GM13977 (cell line): ENCODE measurements at places on chromosomes 13 and 19.

DNA sequence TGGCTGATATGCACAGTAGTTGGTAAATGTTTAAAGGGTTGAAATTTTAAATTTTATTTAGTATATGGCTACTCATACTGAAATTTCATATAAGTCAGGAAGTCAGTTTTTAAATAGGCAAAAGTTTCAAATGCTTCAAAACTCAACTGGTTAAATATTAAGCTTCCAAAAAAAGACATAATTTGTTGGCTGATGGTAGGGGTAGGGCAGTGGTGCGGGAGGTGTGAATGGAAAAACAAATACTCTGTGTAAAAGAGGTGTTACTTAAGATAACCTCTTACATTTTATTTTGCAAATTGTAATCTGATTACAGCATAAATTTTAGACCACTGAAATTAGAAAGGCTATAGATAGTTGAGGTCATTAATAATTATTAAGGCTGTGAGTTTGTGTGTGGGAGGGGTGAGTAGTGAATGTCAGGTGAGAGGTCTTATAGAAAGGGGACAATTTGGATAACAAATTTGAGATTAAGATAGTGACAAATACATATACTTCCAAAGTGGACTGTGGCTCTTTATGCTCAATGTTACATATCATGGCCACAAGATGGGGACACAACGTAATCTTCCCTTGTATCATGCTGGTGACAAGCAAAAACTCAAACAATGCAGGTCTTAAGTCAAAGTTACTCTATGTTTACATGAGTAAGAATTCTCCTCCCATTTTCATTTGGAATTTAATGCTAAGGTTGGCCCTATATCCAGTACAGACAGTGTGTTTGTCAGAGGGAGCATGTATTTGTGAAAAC lies 36.6 kb upstream of the OXGR1 start:
- DNase-seq, result peak; percentile 17

- peak; percentile 67 for DNase-seq
Observed at GRCh38 chr19:5480427-5480836, 25.2 kb downstream of the ZNRF4 start.

GRCh38 chr13:90738881-90739280 lies 608.6 kb upstream of the MIR17HG start:
- DNase-seq, result no peak

- no peak for DNase-seq
Observed at GRCh38 chr19:38862321-38863059, 12.7 kb upstream of the HNRNPL start.

DNA sequence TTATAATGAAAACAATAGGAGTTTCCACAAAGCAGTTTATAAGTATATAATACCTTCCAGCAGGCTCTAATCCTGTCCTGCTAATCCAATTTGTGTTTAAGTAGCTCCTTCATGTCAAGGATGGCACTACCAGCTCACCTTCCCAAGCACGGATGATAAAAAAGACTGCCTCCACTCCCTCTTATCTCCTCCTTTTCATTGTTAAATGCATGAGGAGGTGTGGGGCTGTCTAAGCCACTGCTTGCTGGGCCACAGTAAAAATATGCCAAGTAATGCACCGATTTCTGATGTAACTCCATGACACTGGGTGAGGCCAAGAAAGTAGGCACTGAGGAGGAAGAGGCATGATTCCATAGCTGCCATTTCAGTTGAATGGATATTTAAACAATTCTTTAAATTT lies 193.1 kb downstream of the ZIC5 start:
- no peak for DNase-seq

GRCh38 chr19:54873990-54874389 lies at the start of gene FCAR:
TSS of gene FCAR (plus strand) at chr19:54874235. CDS start at chr19:54874290, 55 bp downstream.
- DNase-seq, result no peak

GRCh38 chr19:19655051-19655594 lies 8.4 kb downstream of the ATP13A1 start:
- peak; percentile 13 for DNase-seq

DNA sequence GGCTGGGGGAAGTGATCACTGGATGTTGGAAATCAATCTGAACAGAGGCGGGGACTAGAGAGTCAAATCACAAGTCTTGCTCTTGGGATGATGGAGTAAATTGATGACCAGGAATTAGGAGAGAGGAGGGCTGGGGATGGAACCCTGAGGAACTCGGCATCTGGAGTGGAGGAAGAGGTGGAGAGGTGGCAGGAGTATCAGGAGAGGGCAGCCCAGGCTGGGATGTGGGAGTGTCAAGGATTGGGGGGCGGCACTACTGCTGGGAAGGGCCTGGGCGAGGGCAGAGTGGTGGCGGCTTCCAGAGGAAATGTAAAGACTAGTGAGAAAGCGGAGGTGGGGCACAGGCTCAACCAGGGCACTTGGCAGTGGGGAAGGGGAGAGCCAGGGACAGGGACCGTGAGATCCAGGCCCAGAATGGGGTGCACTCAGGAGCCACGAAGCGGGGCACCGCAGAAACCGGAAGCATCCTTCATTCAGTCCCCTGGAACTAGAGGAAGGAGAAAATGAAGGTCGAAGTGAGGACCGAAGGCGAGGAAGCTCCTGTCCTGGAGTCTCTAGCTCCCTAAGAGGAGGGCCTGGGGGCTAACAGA lies 81.2 kb upstream of the GPR183 start:
- DNase-seq, result no peak

GRCh38 chr13:94239135-94239534 lies 240.3 kb downstream of the DCT start:
- DNase-seq, result no peak

DNA sequence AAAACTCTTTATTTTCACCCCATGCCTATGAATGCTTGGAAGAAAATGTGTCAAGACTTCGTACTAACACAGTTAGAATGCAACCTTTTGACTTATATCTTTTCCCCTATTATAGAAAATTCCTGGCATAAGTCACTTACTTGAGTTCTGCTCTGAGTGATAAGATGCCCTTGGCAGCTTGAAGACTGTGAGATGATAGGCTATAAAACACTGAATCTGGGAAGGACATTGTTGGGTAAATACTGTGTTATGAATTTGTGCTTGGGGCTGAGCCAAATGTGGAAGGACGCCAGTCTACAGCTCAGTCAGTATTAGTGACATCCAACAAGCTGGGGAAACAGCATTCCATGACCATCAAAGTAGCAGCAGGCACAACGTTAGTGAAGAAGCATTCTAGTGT lies 368.0 kb upstream of the SGCG start:
- no peak for DNase-seq

GRCh38 chr19:38978326-38978689 lies 2.8 kb upstream of the FBXO17 start:
- no peak for DNase-seq

DNA sequence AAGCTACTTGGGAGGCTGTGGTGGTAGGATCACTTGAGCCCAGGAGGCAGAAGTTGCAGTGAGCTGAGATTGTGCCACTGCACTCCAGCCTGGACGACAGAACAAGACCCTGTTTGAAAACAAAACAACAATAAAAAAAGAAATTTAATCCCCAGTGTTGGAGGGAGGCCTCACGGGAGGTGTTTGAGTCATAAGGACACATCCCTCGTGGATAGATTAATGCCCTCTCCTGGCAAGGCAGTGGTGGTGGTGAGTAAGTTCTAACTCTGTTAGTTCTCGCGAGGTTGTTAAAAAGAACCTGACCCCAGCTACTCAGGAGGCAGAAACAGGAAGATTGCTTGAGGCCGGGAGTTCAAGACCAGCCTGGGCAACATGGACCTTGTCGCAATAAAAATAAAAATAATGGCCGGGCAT lies 27.6 kb upstream of the SIN3B start:
- no peak for DNase-seq

DNA sequence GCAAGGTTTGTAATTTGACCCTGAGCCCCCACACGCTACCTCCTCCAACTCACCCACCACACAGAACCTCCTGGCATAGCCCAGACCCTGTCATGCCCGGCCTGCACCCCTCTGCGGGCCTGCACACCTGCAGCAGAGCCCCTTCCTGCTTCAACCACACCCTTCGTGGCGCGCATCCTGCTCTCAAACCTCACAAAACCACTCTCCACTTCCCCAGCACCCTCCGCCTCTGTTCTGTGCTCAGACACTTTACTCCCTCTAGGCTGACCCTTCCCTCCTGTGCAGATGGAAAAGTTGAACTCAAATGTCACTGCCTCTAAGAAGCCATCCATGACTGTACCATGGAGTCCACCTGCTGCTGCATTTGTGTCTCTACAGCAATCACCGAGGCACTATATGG lies 28.5 kb downstream of the FAAP24 start:
- no peak for DNase-seq

- no peak for DNase-seq
Observed at GRCh38 chr13:19053561-19053960, 128.1 kb downstream of the TUBA3C start.

DNA sequence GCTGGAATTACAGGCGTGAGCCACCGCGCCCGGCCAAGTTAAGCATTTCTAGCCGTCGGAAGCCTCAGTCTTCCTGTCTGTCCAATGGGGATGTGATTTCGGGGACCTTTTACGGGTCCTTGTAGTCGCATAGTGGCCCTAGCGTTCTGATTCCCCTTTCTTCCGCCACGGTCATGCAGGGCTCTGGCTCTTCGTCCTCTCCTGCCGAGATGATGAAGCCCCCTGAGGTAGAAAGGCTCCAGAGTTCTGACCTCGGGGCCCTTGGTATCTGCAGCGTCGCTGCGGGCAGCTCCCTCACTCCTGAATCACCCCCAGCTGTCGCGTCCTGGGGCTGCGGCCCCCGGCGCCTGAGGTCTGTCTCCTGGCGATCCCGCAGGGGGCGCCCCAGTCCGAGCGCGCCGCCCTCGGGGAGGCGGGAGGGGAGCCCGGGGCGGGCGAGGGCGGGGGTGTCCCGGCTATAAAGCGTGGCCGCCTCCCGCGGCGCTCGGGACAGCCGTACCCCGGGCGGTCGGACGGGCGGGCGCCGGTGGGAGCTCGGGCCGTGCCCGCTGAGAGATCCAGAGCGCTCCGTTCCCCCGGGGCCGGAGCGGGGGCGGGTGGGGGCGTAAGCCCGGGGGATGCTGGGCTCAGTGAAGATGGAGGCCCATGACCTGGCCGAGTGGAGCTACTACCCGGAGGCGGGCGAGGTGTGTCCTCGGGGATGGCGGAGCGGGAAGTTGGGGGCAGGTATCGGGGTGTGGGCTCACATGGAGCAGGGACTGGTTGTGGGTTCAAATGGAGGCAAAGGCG lies at the start of gene FOXA3:
TSS of gene FOXA3 (plus strand) at position 487 of the 789 bp plus-strand sequence. CDS start at position 618, 131 bp downstream.
- peak; percentile 93 for DNase-seq

DNA sequence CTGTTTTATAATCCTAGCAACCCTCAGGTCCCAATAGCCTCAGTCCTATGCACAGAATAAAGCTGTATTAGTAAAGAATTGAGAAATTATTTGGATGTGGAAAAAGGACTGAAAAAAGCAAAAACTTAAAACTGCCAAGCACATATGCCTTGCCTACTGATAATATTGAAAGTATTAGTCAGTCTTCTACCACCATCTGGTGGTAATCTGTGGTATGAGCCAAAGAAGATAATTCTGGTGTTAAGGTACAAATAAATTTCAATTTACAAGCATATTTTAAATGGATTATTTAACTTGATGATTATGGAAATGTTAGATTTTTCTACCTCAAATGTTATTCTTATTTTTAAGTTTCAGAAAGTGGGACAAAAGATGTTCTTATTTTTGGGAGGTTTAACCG lies 460.3 kb upstream of the KLHL1 start:
- peak; percentile 35 for DNase-seq

DNA sequence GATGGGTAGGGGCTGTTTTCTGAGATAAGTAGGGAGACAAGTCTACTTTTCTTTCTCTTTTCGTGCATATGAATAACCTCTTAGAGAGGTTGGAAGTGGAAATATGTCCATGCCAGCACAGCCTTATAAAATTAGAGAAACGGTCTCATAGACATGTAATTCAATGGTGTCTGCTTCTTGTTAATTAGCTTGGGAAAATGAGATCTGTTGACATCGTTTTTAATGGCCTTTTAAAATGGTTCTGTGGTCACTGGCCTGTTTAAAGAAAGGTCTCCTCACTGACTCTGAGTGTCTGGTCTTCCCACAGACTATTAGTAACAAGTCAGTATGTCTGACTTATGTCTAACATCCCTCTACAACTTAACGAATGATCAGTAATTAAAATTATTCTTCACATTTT lies 487.1 kb downstream of the SLITRK6 start:
- no peak for DNase-seq

GRCh38 chr13:81771951-81772350 lies 1431.0 kb upstream of the SPRY2 start:
- DNase-seq, result no peak

DNA sequence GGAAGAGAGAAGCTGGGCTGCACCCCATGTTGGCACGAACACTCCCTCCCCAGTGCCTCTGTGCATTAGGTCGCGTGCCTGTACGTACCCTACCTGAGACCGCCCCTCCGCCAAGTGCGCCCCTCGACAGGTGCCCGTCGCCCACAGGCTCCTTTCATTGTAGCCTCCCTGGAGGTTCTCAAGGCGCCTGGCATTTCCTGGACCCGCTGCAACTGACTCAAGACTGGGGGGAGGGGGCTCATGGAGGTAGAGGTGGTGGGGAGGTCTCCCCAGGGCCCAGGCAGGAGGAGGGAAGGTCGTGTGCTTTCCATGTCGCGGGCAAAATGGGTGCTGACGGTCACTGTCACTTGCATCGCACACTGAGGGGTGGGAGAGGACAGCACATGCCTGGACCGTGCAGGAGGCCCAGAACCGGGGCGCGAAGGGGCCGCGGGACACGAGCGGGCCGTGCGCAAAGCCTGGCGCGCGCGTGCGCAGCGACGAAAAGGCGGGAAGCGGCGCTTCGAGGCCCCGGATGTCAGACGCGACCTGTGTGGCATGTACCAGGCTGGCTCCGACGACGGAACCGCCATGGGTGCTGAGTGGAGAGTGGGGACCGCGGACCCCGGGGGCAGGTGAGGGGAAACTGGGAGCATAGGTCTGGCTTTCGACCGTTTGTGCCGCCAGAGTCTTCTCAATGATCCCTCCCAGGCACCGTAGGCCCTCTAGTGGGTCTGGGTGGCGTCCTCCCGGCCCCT lies 16.5 kb downstream of the NFIX start:
- no peak for DNase-seq

DNA sequence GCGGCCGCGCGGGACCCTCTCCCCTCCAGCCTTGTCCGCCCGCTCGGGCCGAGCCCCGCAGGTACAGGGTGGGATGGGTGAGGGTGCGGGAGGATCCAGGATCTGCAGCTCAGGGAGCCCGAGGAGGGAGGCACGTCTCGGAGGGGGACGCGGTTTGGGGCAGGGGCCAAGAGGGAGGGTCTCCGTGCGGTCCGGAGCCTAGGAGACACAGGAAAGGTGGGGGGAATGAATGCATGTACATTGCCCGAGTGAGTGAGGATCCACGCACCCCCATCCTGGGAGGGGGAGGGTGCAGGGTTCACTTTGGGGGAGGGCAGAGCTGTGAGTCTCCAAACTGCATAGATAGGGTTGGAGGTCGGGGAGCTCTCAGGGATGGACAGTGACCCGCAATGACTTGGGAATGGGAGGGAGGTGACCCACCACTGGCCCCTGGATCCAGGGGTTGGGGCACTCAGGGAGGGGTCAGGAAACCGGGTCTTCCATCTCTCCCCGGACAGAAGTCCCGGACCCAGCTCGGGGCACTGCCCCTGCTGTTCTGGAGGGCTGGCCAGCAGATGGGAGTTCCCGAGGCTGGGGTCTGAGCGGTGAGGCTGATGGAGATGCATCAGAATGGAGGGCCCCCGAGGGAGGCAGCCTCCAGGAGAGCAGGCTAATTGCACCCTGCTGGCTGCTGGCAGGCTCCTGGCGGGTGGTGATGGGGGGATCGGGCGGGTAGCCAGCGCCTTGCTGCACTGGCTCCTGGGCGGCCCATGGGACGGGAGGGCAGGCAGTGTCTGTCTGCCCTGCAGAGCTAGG lies 547 bp downstream of the KCNN1 start:
- no peak for DNase-seq
